ENCODE measurements at places on chromosomes 3 and 15. TPM values are rescaled to one million over a fixed set of nuclear protein-coding genes. Genes with fewer than 3 reads are reported as not detected.

Gene CCDC32
- total RNA-seq: 10.1 TPM

Gene PLCH1
- under 0.01 TPM for total RNA-seq

Gene NTRK3
- total RNA-seq: 0.28 TPM

Gene ADIPOQ
- total RNA-seq: not detected

Gene BOC
- total RNA-seq: 8.7 TPM

Gene BCHE
- total RNA-seq: 0.28 TPM

Gene FANCD2OS
- total RNA-seq: not detected

Gene SERPINI2
- not detected for total RNA-seq

Gene P3H2
- 11.1 TPM for total RNA-seq

Data from smooth muscle cell of bladder (primary cell).